BJ (cell line): ENCODE measurements at places on chromosomes 1 and 21.

DNA sequence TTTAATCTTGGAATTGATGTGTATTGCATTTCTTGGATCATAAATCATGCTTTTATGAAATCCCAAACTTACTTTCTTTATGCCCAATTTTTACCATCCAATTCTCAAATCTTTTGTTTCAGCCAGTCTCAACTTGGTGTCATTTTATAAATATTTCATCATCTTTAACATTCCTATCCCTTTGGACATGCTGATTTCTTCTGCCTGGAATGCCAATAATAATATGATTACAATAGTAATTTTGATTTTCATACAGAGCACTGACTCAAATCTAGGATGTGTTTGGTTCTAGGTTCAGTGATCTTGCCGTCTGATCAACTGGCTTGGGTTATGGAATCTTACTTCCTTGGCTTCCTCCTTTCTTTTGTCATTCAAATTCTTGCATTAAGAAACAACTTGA, 12.8 kb downstream of the RRP15 start:
- no peak for DNase-seq

DNA sequence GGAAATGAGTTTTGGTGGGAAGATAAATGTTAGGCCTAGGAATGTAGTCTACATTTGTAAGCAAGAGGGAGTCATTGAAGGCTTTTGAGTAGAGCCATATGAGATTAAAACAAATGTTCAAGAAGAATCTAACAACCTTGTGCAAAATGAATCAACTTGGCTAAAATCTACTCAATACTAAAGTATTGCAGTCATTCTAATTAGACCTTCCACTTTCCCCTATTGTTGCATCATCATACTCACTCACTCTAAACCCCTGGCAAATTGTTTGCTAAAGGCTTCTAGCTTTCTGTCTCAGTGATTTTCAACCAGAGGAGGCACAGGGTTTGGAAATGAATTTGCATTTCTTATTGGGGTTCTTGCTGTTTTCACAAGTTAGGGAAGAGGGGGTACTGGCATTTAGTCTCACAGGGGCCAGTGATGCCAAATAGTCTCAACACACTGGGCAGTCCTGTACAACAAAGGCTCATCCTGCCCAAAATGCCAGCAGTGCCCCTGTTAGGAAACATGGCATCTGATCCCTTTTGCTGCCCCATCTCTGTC, 85.3 kb downstream of the SEC16B start:
- no peak for DNase-seq

DNA sequence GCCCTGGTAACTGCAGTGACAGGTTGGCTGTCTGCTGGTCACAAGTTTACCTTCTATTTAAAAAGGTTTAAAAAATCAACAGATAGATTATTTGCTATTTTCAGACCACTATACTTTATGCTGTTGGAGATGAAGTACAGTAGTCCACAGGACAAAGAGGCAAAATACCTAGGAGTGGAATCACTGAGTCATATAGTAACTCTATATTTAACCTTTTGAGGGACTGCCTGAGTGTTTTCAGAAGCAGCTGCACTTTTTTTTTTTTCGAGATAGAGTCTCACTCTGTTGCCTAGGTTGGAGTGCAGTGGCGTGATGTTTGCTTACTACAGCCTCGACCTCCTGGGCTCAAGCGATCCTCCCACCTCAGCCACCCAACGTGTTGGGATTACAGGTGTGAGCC, 11.7 kb downstream of the CNIH4 start:
- no peak for DNase-seq

DNA sequence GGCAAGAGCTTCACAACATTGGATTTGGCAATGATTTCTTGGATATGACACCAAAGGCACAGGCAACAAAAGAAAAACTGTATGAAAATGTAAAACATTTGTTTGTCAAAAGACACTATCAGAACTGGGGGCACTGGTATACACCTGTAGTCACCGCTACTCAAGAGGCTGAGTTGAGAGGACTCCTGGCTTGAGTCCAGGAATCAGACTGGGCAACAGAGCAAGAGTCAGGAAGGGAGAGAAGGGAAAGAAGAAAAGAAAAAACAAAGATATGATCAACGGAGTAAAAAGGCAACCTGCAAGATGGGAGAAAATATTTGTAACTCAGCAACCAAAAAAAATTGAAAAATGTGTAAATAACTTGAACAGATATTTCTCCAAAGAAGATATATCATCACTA, 6.0 kb upstream of the TUT4 start:
- DNase-seq, result no peak

DNA sequence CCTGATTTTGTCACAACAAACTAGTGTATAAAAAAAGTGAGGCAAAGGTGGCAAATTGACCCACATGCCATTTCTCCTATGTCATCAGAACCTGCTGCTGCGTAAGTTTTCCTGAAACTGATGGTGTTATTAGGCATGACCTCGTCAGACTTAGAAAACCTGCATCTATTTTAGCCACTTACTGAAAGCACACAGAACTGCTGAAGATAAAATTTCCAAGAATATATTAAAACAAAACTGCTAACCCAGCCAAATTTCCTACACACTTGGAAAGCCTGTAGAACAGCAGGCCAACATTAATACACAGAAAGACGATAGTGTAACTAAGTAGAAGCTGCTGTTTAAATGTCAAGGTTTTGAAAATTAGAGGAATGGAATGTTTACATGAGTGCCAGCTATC, 674.5 kb upstream of the CXADR start:
- DNase-seq, result no peak
